ENCODE measurements at places on chromosomes 7 and 10. TPM values are rescaled to one million over a fixed set of nuclear protein-coding genes. Genes with fewer than 3 reads are reported as not detected.

DNA sequence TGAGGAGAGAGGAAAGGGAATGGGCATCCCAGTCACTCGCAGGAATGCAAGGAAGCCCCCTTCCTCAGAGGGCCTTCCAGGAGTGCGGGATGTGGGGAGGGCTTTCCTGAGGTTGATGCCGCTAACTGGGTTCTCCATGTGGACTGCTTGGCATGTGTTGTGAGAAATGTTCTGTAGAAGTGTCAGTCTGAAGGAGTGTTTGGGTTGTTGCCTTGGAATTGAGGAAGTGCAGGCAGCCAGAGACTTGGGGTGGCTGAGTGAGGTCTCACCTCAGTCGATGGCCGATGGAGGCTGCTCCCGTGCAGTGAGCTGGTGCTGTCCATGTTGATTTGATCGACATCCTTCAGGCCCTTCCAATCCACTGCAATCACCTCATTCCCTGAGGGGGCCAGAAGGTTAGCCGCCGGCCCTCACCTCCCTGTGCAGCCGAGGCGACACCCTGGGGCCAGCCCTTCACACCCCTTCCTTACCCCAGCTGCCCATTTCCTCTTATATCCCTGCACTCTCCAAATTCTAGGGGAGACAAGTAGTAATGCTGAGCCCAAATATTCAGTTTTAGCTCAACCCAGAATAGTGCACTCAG, 2.7 kb downstream of the FAM131B start:
- no peak for DNase-seq

DNA sequence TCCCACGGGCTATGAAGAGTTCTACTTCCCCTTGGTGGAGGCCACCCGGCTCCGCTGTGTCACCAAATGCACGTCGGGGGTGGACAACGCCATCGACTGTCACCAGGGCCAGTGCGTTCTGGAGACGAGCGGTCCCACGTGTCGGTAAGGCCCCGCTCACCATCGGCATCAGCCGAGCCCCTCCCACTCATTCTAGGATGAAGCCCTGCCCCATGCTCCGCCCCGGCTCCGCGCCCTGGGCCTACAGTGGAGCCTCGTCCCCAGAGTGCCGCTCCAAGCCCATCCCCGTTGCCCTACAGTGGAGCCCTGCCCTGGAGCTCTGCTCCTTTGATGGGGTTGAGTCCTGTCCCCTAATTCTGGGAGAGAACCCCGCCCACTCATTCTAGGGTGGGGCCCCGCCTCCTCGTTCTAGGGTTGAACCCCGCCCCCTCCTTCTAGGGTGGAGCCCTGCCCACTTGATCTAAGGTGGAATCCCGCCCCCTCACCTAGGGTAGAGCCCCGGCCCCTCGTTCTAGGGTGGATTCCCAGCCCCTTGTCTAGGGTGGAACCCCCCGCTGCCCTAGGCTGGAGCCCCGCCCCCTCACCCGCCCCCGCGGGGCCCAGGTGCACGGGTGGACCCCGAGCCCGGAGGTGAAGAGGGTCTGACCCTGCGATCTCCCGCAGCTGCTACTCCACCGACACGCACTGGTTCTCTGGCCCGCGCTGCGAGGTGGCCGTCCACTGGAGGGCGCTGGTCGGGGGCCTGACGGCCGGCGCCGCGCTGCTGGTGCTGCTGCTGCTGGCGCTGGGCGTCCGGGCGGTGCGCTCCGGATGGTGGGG, 3.4 kb upstream of the MUC12 start:
- DNase-seq: peak; percentile 75

GRCh38 chr7:130458257-130458656, 17.4 kb upstream of the CEP41 start:
- no peak for DNase-seq

DNA sequence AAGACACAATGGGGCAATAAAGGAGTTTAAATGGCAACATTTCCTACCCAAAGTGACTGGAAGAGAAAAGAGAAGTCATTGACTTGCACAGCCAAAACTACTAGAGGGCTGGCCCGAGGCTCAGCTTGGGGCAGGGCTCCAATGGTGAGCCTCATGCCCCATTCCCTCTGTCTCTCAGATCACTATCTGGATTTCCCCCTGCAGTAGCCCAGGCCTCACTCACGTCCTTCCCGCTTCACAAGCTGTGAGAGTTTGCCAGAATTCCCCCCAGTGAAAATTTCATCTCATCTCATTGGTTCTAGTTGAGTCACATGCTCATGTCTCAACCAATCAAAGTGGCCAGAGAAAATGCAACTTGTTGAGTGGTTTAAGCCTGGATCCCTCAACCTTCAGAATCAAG, 181.3 kb downstream of the WDR11 start:
- DNase-seq: no peak

- no peak for DNase-seq
These were observed 97.3 kb downstream of the GRB10 start for GRCh38 chr7:50685135-50686065.

DNA sequence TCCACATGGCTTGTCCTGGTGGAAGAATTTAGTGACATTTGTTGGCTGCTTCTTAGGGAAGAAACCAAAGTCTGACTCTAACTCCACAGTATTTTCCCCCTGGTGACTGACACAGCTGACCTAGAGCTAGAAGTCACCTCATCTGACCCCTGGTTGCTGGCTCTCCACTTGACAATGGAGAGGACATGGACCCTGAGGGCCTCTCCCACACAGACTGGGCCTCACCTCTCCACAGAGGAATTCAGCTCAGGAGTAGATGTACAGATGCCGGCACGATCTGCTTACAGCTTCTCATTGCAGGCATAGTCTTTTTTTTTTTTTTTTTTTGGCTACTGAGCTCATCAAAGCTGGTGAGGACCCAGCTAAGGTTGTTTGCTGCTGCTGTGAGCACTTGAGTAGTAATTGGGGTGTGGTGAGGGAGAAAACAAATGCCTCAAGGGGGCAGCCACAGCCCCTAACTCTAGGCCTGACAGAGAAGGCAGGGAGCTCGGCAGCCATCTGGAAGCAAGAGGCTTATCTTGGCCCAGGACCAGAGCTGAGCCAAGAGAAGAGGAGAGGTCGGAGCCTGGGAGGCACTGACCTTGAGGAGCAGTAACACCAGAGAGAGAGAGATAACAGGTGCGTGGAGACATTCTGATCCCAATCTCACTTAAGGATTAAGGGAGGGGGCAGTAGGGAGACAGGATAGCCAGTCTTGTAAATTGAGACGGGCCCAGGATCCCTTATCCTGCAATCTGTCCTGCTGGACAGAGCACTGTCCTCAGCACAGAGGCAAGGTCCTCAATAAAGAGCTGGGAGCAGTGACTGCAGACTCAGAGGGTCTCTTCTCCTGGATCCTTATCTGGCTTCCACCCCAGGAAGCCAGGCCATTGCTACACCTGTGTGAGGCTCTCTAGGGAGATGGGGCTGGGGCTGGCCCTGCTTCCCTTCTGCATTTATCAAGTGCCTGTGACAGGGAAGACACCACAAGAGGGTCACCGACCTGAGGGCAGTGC, 9.4 kb downstream of the PRSS58 start:
- DNase-seq: no peak

- no peak for DNase-seq
These were observed 125.3 kb upstream of the RSU1 start for GRCh38 chr10:16942381-16943078.

HK1 gene
- total RNA-seq: 260 TPM

WIPF3 gene
- total RNA-seq: 27.2 TPM
